ENCODE measurements at places on chromosomes 7 and 10. TPM values are rescaled to one million over a fixed set of nuclear protein-coding genes. Genes with fewer than 3 reads are reported as not detected.

Gene ACSM6
- total RNA-seq: not detected

Gene GLI3
- total RNA-seq: 6.4 TPM

Gene RBP3
- not detected for total RNA-seq

Gene NKX2-3
- not detected for total RNA-seq

Gene SLC26A5
- total RNA-seq: not detected

Gene MICALL2
- total RNA-seq: 60.1 TPM

Gene HMX2
- not detected for total RNA-seq

Gene PDZD7
- total RNA-seq: 1.3 TPM

Gene SRRM3
- total RNA-seq: 1.0 TPM

Gene LIPF
- not detected for total RNA-seq

Gene ELOVL3
- total RNA-seq: 0.66 TPM

Gene NUDT1
- 9.5 TPM for total RNA-seq

Gene EIF4EBP2
- 21.8 TPM for total RNA-seq

Gene MOGAT3
- not detected for total RNA-seq

Gene NUTM2A
- 0.51 TPM for total RNA-seq

Gene MYOZ1
- total RNA-seq: 0.17 TPM

Gene HGF
- total RNA-seq: 108 TPM

Gene OR13A1
- not detected for total RNA-seq

Gene PITX3
- total RNA-seq: not detected

Gene AKR1C8
- total RNA-seq: not detected

Gene C10orf53
- total RNA-seq: not detected

Gene TMEM176A
- total RNA-seq: 61.1 TPM

Gene NAMPT
- 175 TPM for total RNA-seq

Gene CPXM2
- total RNA-seq: 48.1 TPM

Gene SSC4D
- 0.33 TPM for total RNA-seq

Gene PRSS37
- total RNA-seq: not detected

Gene FAM25G
- not detected for total RNA-seq

Gene EPHB6
- total RNA-seq: 4.3 TPM

Gene FBXL13
- total RNA-seq: 0.66 TPM

Gene CCNJ
- total RNA-seq: 5.6 TPM

Gene PRKG1
- total RNA-seq: 60.1 TPM

Gene SLC16A9
- total RNA-seq: 0.26 TPM
